ENCODE measurements at places on chromosomes 6 and 20.

DNA sequence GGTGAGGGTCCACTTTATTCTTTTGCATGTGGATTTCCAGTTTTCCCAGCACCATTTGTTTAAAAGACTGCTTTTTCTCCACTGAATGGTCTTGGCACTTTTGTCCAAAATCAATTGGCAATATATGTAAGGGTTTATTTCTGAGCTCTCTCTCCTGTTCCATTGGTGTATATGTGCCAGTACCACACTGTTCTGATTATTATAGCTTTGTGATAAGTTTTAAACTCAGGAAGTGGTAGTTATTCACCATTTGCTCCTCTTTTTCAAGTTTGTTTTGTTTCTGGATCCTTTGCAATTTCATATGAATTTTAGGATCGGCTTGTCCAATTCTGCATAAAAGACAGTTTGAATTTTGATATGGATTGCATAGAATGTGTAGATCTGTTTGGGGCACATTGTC is 4.4 kb downstream of the ZGPAT start:
- DNase-seq, result no peak

DNA sequence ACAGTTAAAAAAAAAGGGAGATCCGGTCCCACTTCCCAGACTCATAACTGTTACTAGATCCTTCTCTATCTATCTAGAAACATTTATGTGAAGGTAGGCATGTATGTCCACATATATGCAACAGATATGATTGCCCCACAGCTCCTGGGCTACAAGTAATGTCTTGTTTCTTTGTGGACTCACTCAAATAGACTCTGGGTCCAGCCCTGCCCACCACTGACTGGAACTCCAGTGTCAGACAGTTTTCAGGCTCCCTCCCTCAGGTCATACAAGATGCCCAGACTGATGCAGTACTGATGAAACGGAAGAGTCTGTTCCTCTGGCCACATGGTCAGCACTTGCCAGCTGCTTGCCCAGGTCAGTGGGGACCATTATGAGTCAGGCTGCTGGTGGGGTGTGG is 30.8 kb upstream of the IER3 start:
- DNase-seq, result no peak

DNA sequence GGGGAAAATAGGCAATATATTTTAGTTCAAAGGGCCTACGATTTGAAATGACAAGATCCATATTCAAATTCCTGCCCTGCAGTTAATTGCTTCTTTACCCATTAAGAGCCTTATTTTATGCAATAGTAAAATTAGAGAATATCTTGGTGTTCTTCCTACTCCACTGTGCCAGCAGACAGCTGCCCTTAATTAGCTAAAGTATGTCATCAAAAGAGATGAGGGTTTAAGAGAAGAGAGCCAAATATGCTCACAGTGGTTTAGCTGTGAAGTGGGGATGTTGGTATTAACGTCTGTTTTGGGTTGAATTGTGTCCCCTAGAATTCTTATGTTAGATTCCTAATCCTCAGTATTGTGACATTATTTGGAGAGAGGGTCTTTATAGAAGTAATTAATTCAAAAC is 148.1 kb downstream of the MOXD1 start:
- DNase-seq, result no peak

DNA sequence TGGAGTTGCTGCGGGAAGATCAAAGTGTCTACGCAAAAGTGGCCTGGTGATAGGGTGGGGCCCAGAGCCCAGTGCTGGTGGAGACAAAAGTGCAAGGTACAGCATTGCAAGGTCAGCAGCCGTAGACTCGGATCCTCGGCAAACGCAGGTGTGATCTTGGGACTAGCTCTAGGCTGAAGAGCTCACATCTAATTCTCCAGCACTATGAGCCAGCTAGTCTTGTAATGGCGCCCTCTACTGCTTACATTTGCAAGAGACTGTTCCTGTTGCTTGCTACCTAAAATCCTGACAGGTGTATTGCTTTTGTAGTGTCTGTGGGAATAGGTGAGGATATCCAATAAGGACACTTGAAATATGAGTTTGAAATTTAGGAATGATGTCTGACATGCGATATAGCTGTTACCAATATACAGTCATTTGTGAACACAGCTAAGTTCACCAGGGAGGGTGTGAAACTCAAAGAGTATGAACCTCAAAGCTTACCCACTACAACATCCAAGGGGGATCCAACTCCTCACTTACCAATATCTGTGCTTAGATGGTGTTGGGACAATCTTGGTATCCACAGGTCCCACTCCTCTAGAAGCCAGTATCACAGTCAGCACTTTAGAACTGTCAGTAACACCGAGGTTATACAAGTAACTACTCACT is 58.4 kb downstream of the PDE7B start:
- no peak for DNase-seq

DNA sequence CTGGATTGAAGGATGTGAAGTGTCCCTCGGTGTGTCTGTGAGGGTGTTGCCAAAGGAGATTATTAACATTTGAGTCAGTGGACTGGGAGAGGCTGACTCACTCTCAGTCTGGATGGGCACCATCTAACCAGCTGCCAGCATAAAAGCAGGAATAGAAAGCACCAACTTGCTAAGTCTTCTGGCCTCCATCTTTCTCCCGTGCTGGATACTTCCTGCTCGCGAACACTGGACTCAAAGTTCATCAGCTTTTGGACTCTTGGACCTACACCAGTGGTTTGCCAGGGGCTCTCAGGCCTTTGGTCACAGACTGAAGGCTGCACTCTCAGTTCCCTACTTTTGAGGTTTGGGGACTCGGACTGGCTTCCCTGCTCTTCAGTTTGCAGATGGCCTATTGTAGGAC is 220.3 kb upstream of the LRFN2 start:
- no peak for DNase-seq

GRCh38 chr6:47152666-47153403 is 110.7 kb upstream of the ADGRF1 start:
- no peak for DNase-seq

GRCh38 chr6:148524471-148524882 is 181.8 kb downstream of the SASH1 start:
- no peak for DNase-seq

GRCh38 chr6:126131246-126131645 is 144.9 kb downstream of the TRMT11 start:
- DNase-seq, result no peak

DNA sequence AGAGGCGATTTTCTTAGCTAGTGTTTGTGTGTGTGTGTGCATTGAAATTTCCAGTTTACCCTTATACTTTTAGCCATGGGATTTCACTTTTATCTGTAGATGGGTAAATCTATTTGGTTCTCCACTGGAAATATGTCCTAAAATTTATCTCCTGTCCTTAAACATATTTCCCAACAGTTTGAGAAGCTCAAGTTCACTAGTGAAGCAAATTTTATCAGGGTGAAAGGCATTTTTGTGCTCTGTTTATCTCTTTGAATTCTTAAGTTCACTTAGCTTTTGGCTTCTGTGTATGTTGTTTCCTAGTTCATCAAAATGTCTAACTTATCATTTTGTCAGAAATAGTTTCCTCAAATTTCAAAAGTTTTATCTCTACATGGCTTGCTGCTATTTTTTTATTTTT is 561.6 kb downstream of the PHF3 start:
- DNase-seq, result no peak

DNA sequence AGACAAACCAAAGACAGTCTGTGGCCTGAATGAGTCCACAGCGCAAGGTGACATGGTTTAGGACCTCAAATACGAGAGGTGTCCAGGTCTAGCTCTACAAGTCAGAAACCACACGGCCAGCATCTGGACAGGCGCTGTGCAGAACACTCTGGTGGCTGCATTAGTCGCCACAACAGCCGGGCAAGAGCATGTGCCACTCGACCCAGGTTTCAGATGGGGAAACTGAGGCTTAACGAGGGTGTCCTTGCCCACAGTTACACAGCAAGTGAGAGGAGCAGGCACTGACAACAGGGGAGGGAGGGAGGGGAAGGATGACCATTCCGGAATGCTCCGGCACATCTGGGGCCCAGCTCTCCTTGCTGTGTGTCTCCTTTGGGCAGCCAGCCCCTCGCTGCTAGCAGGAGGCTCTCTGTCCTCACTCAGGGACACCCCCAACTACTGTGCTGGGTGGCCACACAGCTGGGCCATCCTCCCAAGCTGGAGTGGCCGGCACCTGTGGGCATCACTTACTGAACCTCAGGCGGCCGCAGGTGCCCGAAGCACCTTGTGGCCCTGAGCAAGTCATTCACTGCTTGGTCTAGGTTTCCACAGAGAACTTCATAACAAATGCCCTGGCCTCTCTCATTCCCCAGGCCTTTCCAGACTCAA is 6.6 kb downstream of the DLL1 start:
- DNase-seq, result no peak

GRCh38 chr6:14273191-14273590 is 155.6 kb downstream of the CD83 start:
- no peak for DNase-seq

GRCh38 chr6:54646069-54646950 is 200.3 kb upstream of the FAM83B start:
- no peak for DNase-seq

GRCh38 chr6:33633462-33634158 is 12.5 kb downstream of the ITPR3 start:
- DNase-seq, result no peak

DNA sequence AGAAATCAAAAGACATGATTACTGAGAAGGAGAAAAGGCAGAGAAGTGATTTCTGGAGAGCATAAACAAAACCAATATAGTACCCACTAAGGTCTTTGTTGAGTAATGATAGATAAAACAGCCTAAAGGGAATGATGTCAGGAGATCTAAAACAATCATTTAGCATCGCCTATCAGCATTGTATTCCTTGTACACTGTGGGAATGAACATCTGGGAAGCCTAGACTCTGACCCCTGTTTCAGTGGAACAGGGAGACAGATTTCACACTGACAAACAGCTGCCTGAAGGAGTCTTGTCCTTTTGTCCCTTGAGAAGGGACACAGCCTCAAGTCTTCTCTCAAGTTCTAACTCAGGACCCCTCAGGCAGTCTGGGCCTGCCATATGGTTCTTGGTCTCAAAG is 1.7 kb downstream of the ASIP start:
- no peak for DNase-seq

GRCh38 chr20:40284611-40285010 is 404.4 kb downstream of the MAFB start:
- DNase-seq, result no peak

GRCh38 chr6:89692256-89692655 is 53.7 kb upstream of the LYRM2 start:
- DNase-seq, result no peak

DNA sequence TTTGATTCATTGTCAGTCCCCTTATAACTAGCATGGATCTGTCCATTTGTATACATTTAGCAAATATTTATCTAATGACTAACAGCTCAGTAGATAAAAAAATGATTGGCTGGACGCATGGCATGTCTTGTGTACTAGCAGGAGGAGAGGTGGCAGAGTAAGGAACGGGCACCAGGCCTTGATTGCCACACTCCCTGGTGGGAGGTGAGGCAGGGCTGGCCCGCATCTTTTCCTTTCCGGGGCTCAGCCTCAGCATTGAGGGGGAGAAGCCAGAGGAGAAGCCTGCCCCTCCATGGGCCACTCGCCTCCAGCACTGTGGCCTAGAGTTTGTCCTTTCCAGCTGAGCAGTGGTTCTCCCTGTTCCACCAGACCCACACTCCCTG is 84.9 kb upstream of the TMEM181 start:
- DNase-seq, result no peak

- DNase-seq, result no peak
Observed at GRCh38 chr20:64063389-64064144, 569 bp downstream of the TCEA2 start.

DNA sequence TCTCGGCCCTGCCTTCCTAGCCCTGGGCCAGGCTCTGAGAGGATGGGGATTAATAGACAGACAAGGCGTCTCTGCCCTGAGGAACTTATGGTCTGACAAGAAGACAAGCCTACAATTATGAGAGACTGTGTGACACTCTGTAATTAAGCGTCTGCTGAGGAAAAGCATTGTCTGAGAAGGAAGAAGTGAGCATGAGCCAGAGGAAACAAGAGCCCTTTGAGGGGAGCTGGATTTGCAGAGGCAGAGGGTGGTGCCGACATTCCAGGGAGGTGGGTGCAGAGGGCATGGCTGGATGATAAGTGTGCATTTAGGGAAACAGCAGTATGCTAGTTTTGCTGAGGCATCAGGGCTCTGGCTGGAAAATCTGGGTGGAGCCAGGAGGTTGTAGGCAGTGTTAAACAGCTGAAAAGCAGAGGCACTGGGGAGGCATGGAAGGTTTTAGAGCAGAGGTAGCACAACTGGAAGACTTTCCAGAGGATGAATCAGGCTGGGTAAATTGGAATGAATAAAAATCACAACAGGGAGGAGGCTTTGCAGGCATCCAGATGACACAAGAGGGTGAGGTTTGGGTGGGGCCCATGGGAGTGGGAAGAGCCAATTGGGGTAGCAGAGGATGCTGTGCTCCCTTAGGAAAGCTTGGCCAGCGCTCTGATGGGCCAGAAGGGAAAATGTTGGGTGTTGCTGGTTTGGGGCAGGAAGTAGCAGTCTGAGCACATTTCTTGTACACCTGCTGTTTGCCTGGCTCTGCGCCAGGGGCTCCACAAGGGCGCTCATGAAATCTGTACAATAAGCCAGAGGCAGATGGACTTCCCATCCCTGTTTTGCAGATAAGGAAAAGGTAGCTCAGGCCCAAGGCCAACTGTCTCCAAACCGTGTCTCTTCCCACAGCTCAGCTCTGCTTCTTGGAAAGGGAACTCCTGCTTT is 74.0 kb upstream of the MYL9 start:
- DNase-seq, result no peak

GRCh38 chr6:116556065-116556464 is 2.5 kb downstream of the CALHM4 start:
- DNase-seq, result no peak

GRCh38 chr6:168152306-168152963 is 73.4 kb upstream of the FRMD1 start:
- DNase-seq, result no peak

DNA sequence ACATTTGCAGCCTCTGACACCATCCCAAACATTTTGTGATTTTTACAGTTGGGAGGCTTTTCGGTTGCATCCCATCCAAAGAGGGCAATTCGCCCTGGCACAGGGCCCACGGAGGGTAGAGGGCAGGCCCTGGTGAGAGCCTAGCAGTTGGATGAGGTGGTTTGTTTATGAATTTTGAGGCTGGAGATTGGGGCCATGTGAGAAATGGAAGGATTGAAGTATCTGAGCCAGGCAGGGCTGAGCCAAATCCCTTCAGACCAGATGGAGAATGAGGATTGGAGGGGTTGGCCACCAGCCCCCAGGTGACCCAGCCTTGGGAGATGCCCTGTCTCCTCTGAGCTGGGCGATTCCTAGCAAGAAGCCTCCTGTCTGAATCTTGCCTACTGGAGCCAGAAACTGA is 52.6 kb upstream of the CCDC167 start:
- no peak for DNase-seq

DNA sequence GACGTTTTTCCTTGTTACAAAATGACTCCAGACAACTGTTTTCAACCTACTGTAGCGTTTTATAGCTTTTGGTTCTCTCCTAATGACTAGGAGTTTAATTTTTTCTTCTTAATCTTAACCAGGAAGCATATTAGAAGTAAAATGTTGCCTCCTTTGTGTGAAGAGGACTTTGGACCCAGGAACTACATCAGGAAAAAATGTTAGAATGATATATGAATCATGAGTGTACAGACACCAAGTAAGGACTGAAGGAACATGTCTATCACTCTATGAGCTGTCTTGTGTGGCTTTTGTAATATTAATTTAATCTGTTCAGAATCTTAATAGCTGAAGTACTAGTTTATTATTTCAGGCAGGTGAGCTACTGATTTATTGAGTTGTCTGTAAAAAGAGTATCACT is 71.0 kb upstream of the MARCKS start:
- no peak for DNase-seq
